Lower leg skin (tissue), 4 donors: ENCODE measurements at places on chromosomes 7 and 10.

GRCh38 chr10:36256166-36256565, 614.1 kb upstream of the FZD8 start:
- DNase-seq, result no peak

DNA sequence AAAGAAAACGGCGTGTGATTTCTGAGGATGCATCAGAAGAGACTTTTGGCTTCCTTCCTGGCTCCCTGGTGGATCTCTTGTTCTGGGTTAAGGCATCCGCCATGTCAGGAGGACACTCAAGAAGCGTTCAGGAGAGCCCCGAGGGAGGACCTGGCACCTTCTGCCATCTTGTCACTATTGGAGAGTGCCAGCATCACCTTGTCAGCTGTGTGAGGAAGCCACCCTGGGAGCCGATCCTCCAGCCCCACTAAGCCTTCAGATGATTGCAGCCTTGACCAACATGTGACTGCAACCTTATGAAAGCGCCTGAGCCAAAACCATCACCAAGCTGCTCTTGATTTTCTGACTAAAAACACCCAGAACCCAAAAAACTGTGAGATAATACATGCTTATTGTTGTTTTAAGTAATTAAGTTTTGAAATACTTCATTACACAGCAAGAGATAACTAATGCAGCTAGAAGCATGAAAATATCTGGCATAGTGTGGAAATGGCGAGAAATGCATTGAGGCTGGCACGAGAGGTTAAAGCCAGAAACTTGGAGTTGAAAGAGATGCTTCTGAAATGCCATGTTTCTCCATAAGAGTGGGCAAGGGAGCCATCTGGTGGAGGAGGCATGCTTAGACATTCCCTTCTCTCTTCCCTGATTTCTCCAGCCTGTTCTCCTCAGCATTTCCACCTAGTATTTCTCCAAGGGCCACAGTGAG, 5.4 kb upstream of the ZFYVE27 start:
- no peak for DNase-seq

GRCh38 chr7:73809467-73809951, 21.3 kb upstream of the CLDN4 start:
- peak; percentile 85 for DNase-seq

DNA sequence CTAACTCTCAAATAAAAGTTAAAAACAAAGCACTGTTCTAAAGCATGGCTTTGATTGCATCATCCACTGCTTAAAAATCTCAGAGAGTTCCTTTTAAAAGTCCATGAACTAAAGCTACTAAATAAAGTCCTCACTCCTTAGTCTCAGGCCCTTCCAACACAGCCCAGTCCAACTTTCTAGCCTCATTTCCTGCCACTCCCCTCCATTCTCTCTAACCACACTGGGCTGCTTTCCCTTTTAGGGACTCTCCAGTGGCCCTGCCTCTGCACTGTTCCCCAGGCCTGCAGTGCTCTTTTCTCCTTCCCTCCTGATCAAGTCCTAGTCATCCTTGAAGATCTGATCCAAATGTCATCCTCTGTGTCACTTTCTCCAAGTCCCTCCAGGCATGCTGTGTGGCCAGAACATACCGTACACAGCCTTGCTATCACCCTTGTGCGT, 56.9 kb upstream of the PPP1R3C start:
- DNase-seq, result no peak

DNA sequence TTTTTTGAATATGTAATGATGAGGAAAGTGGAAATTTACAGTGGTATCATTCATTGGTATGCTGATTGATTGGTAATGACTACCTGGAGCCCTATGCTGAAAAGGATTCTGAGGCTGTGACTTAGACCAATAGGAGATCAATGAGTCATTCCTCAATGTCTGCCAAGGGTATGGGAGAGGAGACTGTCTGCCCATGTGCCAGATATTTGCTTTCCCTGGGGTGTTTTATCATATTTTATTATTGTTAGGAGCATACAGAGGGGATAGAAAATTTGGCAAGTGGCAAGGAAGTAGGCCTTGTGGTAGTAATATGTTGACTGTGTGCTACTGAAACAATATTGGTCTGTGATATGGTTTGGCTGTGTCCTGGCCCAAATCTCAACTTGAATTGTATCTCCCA, 54.8 kb downstream of the ASAH2B start:
- no peak for DNase-seq

DNA sequence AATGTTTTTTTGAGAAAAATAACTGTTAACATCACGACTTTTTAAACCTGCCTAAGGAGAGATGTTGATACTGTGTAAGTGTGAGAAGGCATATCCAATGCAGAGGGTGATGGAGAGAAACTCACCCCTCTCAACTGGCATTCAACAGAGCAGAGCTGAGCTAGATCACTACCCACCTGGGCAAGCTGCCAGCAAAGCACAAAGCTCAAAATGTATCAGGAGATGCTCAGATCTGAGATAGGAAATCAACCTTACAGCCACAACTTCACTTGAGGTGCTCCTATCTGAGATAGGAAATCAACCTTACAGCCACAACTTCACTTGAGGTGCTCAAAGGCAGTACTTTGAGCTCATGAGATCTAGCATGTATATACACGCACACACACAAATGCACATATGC, 151.5 kb upstream of the PDE1C start:
- no peak for DNase-seq

GRCh38 chr7:29239638-29240037, 45.1 kb downstream of the CHN2 start:
- DNase-seq, result no peak

- no peak for DNase-seq
Observed at GRCh38 chr7:55052741-55053427, 34.1 kb downstream of the EGFR start.

DNA sequence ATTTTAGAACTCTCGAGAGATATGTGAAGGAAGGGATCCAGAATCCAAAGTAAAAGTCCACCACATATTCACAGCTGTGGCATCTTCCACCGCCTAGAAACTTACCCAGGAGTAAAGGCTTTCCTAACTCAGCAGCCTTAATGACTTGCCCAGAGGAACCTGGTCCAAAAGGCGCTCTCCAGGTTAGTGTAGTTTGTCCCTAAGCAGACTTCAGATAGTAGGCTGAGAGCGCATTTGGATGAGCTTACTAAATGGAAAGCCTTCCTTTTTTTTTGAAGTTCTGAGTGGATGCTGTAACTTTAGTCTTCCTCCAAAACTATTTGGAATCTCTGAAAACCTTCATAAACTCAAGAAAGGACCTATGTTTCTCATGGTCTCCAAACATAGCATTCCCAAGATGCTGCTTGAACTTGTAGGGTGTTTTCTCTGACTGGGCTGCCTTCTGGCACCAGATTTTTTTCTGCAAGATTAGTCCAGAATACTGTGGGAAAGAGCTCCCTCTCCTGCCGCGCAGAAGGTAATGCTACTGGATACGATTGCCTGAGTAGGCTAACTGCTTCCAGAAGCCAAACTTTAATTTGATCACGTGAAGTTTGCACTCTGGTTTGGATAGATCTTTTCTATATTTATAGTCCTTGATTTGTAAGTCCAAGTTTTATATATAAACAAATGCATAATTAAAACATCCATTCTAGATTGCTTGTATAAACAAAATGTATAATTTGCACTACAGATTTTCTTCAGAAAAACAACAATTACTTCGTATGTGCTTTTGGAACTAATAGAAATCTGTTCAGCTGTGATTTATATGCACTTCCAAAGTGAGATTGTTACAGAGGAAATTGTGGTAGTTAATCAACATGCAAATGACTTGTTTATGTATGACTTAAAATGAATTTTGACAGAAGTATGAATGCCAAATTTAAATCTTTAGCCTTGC, 19.6 kb upstream of the GPR37 start:
- no peak for DNase-seq

DNA sequence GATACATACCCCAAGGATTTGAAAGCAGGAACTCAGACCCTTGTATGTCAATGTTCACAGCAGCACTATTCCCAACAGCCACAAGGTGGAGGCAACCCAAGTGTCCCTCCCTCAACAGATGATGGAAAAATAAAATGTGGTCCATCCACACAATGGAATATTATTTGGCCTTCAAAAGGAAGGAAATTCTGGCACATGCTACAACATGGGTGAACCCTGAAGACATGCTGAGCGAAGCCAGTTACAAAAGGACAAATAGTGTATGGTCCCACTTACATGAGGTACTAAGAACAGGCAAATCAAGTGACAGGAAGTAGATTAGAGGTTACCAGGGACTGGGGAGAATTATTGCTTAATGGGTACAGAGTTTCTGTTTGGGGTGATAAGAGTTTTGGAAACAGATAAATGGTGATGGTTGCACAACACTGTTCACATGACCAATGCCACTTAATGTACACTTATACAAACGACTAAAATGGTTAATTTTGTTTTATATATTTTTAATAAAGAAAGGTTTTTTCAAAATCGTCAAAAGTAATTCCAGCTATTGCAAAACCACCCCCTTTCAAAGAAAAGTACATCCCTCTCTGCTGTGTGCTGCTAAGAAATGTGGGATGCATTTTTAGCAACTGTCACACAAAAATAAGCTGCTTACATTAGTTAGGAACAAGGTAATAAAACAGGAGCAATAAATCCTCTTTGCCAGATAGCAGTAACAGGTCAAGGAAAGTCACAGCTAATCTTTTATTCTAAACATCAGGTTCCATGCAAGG, 85.7 kb downstream of the GRB10 start:
- no peak for DNase-seq

- DNase-seq, result no peak
Observed at GRCh38 chr7:142898377-142899170, 13.0 kb upstream of the TRPV6 start.

DNA sequence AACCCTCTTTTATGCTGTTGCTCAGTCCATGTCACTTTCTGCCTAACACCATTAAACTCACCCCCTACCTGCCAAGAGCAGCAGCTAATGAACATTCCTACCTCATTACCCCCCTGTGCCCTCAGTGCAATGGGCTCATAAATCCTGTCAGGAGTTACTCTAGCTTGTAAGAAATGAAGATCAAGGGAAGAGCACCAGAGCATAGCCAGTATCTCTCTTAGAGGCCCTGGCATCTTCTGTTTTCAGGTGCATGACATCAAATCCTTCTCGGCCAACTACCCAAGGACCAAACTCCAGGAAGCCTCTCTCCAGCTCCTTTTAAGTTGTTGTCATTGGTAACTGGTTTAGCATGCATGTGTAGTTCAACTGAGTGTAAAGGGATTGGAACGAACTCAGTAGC, 75.1 kb downstream of the FOXI2 start:
- DNase-seq, result no peak

GRCh38 chr7:128714701-128715495, 24.3 kb upstream of the CALU start:
- no peak for DNase-seq

- DNase-seq, result peak; percentile 78
Observed at GRCh38 chr7:17679458-17679857, 260.8 kb downstream of the SNX13 start.

DNA sequence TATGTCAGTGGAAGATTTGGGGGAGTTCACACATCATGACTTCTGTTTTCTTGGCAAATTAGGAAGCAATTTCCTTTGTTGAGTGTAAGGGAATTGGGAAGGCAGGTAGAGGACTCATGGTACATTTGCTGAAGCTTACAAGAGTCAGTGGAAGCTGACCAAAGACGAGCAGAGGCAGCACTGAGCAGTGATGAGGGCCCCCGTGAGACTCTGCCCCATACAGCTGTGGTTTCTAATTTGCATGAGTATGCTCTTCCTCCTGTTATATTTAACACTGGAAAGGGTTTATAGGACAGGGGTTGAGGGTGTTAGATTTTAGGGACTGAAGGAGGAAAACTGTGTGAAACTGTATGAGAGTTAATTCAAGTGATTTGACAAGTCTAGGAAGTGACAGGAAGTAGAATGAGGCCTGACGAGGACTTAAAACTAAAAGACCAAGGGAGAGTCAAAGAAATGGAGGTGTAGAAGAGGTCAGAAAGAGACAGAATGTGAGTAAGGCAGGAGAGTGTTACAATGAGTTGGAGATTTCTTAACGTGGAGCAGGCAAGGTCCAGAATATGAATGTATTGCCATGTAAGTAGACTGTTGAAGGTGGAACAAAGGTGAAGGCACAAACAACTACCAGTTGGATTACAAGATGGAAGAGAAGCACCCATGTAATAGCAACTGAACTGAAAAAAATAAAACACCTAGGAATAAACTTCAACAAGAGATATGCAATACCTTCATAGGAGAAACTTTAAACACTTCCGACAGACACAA, 23.5 kb upstream of the MRPS17 start:
- DNase-seq, result no peak

- no peak for DNase-seq
Observed at GRCh38 chr7:106382129-106382528, 97.3 kb upstream of the NAMPT start.

DNA sequence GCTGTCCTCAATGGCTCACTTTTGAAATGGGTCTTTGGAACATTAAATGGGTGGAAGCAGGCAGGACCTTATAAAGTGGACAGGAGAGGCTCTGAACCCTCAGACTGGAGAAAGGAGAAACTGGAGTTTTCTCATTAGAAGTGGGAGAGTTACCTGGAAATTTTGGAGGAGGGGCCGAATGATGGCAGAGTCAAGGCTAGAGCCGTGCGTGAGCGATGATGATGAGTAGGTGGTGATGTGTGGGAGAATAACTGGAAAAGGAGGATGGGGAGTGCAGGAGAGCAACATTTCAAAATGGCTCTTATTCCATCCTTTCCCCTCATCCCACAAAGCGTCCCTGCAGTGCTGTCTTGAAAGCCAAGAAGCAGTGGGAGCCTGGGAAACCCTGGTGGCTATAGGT, 274.0 kb downstream of the LRMDA start:
- DNase-seq, result no peak

GRCh38 chr10:116978901-116979300, 26.1 kb downstream of the SHTN1 start:
- no peak for DNase-seq

GRCh38 chr10:44859546-44860285, 51.4 kb upstream of the TMEM72 start:
- DNase-seq, result peak; percentile 67

GRCh38 chr7:110591341-110591740, 499.6 kb upstream of the LRRN3 start:
- no peak for DNase-seq

- no peak for DNase-seq
Observed at GRCh38 chr10:86349474-86349873, 17.1 kb downstream of the GRID1 start.

DNA sequence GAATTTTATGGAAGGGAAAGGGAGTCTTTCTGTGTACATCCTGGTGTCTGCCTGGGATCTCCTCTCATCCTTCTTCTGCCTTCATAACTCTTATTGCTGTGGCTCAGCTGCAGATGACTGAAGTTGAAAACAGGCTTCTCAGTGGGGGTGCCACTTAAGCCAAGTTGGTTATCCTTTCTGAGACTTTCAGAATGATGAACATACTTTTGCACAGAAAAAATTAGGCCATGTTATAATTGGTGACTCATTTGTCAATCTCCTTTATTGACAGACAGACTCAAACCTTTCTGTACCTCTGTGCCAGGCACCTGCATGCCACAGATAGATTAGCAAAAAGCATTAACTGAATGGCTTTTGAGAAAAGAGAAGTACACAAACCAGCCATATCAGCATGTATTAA, 430.3 kb downstream of the SORCS1 start:
- no peak for DNase-seq

- DNase-seq, result no peak
Observed at GRCh38 chr7:130914554-130915294, 180.7 kb upstream of the KLF14 start.

- DNase-seq, result no peak
Observed at GRCh38 chr10:5079306-5079830, 14.8 kb upstream of the AKR1C3 start.
